ENCODE measurements at places on chromosomes 6 and 20.

- no peak for DNase-seq
Observed at GRCh38 chr6:79070206-79070825, 7.7 kb downstream of the PHIP start.

DNA sequence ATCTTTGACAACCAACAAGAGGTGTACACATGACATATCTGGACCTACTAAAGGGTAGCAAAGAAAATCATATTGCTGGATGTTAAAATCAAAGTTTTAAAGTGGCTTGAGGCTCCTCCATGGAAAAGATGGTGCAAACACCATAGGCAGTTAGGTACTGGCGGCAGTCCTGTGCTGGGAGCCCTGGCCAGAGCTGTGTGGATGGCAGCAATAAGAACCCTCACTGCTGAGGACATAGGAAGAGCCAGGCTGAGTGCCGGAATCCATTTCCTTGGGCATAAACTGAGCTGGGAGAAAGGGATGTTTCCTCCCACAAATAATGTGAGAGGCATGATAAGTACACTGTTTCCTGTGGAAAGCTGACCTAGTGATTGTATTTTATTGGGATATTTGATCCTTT is 89.9 kb downstream of the ARID1B start:
- no peak for DNase-seq

- DNase-seq, result no peak
Observed at GRCh38 chr6:44256775-44257024, 628 bp downstream of the SLC35B2 start.

- no peak for DNase-seq
Observed at GRCh38 chr20:25496165-25496967, 88.9 kb downstream of the GINS1 start.

DNA sequence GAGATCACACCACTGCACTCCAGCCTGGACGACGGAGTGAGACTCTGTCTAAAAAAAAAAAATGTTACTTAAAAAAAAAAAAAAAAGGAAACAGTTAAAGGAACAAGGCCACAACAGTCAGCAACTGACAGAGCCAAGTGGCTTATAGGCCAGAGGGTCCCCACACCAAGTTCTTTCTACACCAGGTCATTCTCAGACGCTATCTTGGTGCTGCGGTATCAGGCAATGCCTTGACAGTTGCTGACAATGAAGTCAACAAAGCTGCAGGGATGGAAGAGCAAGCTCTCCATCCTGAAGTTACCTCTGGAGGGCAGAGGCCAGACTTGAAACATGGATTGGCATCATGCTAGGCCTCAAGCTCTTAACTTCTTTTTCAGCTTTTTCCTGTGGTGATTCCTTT is 31.9 kb downstream of the COMMD7 start:
- no peak for DNase-seq

GRCh38 chr20:16147916-16148315 is 425.3 kb downstream of the KIF16B start:
- no peak for DNase-seq
